ENCODE measurements at places on chromosomes 16 and 17.

GRCh38 chr17:74329378-74329777, 3.4 kb downstream of the KIF19 start:
- DNase-seq: no peak

DNA sequence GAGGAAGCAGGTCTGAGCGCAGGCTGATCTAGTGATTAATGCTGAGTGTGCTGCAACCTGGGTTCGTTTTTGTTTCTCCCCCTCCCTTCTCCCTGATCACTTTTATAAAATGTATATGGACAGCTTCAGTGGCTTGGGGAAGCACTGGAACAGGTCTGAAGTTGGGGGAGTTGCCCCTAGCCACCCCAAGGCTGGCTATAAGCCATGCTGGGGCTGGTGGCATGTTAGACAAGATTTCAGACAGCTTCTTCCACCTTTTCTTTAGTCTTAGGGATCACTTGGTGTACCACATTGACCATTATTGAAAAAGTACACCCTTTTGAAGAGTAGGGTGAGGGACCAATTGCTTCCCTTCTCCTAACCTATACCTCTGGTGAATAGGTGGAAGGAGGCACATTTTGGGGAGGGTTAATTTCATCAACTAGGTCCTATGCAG, 3.8 kb upstream of the VAC14 start:
- no peak for DNase-seq

GRCh38 chr17:3574231-3574630, 16.6 kb upstream of the TRPV3 start:
- DNase-seq: no peak

- DNase-seq: no peak
Measured at GRCh38 chr16:71920658-71921057, 25.3 kb downstream of the IST1 start.

DNA sequence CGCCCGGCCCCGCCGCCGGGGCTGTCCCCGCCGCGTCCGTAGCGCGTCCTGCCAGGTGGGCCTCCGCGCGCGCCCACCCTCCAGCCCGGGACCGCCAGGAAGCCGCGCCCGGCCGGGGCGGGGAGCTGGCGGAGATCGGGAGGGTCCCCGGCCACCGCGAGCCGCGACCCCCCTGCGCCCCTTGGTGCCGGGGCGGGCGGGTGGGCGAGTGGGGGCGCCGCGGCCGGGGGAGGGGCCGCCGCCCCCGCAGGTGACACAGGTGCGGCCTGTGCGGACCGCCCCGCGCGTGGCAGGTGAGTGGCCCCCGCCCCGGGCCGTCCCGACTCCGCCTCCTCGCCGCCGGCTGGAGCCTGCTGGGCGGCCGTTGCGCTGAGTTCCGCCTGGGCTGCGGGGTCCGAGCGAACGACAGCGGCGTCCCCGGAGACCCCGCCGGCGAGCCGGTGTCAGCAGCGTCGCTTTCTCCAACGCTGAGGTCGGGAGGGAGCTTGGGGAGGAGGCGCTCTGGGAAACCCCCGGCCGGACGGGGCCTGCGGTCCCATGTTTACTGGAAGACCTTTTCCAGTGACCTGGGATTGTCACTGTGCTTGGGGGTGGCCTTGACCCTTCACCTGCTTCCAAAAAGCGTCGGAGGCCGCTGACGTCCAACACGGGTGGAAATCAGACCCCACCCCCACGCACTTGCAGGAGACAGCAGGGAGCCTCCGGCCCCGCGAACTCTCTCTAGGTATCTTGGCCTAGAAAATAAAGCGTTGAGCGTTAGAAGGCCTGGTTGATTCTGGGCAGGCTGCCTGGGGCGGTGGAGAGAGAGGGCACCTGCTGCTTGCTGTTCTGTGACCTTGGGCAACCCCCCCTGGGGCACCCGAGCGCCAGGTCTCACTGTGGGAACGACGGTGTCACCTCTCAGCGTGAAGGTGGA, 542 bp downstream of the KLHL36 start:
- no peak for DNase-seq

DNA sequence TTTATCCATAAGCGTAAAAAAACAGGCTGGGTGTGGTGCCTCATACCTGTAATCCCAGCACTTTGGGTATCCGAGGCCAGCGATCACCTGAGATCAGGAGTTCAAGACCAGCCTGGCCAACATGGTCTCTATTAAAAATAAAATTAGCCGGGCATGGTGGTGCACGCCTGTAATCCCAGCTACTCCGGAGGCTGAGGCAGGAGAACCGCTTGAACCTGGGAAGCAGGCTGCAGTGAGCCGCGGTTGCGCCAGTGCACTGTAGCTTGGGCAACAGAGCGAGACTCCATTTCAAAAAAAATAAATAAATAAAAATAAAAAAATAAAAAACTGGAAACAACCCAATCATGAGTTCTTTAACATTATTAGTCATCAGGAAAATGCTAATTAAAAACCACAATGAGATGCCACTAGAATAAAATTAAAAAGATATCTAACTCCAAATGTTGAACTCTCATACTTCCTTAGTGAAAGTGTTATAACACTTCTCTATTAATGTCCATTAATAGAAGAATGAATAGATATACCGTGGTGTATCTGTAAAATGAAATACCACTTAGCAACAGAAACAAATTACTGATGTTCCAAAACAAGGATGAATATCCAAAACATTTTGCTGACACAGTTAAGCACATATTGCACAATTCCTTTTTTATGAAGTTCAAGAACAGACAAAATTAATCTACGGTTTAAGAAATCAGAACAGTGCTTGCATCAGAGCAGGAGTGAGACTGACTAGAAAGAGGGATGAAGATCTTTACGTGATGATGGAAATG, 13.1 kb downstream of the MPHOSPH6 start:
- DNase-seq: no peak

GRCh38 chr16:56295739-56296527, 104.6 kb downstream of the GNAO1 start:
- DNase-seq: no peak

GRCh38 chr17:12107905-12108304, 87.2 kb downstream of the MAP2K4 start:
- no peak for DNase-seq

DNA sequence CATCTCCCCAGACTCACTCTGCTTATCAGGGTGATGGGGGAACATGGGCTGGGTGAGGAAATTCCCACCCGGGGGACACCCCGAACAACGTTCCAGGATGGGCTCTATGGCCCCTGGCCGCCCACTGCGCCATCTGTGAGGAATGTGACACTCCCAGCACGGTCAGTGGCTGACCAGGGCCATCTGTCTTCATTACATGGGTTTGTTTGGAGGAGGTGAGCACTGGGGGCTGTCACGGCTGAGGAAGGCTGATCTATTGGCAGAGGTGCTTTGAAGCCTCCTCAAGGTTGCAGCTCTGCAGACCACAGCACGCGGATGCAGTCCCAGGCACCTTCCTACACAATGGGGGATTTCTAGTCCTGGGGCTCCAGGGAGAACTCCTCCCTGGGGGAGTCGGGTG, 214.1 kb upstream of the FOXF1 start:
- DNase-seq: no peak

DNA sequence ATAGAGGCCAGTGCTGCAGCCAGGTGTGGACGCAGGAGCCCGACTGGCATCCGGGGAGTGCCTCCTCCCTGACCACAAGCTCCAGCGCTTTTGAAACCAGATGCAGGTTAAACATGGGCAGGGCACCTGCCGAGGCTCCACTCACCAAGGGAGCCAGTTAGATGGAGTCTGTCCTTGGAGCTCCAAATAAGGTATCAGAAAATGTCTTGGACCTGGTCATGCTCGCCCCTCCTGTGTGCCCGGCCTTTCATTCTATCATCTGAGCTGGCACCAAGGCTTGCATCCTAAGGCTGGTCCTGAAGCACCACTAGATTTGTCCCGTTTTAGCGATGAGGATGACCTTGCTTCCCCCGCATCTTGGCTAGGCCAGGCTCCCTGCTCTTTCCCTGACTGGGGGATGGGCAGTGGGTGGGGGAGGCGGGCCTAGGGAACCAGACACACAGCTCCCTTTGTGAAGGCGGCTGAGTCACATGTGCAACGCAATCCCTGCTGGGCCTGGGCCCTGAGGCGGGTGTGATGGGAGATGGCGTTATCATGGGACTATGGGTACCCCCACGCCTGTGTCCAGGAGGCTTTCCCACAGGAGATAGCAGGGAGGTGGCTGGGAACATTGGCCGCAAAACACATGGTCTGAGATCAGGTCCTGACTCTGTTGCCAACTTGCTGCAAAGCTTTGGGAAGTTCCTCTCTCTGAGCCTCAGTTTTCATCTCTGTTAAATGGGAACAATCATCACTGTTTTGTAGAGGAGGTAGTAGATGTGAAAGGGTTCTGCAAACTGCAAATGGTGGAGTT, 5.0 kb upstream of the ADGRG1 start:
- DNase-seq: no peak

GRCh38 chr17:13154398-13154797, 136.6 kb upstream of the ELAC2 start:
- no peak for DNase-seq

DNA sequence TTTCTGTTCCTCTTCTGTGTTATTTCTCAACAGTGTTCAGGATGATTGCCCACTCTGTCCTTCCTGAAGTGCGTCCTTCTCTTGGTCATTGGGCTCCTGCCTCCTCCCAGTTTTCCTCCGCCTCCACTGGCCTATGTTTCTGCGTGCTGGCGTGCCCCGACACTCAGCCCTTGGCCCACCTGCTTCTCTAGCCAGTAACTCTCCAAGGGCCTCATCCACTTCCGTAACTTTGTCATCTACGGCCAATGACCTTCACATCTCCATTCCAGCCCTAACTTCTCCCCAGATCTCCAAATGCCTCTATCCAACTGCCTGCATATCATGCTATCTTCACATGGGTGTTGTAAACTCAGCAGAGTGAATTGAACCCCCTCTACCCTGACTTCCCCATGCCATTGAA, 39.6 kb upstream of the RPL38 start:
- no peak for DNase-seq

GRCh38 chr17:14942526-14943190, 322.5 kb downstream of the PMP22 start:
- no peak for DNase-seq

DNA sequence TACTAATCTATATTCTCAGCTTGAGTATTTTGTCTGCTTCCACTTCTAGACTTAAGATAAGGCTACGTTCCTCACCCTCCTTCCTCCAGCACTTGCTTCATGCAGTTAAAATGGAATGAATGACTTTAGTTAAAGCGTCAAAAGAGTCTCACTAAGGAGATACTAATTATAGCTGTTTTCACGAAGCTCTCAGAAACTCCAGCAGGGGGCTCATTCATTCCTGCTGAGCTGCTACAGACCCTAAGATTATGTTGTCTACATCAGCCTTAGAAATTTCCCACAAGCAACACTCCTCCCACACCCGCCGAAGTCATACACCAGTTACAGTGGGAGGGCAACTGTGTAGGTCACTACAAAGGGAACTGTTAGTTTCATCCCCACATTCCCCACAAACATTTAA, 57.0 kb upstream of the KIFC3 start:
- no peak for DNase-seq

GRCh38 chr16:85392756-85393673, 220.1 kb upstream of the GSE1 start:
- no peak for DNase-seq
